PC-3 (cell line): ENCODE measurements at places on chromosomes 3 and 15. TPM values are rescaled to one million over a fixed set of nuclear protein-coding genes. Genes with fewer than 3 reads are reported as not detected.

GRCh38 chr3:12752809-12753208, 6.2 kb downstream of the TMEM40 start:
- no peaks in the 10 kb centered on the region; the same call in 1 of the 2 replicates for H3K36me3 ChIP-seq
- H3K4me3 ChIP-seq: no peak overlapping the region
- DNase-seq: peak; percentile 75
- H3K4me1 ChIP-seq: peaks cover 57% of the 10 kb centered on the region

- peaks cover 23% of the 10 kb centered on the region for H3K4me1 ChIP-seq
- H3K36me3 ChIP-seq: no peaks in the 10 kb centered on the region; the same call in 1 of the 2 replicates
- no peaks in the 10 kb centered on the region for H3K27me3 ChIP-seq
Measured at GRCh38 chr15:44295750-44296431, 7.4 kb downstream of the GOLM2 start.

DNA sequence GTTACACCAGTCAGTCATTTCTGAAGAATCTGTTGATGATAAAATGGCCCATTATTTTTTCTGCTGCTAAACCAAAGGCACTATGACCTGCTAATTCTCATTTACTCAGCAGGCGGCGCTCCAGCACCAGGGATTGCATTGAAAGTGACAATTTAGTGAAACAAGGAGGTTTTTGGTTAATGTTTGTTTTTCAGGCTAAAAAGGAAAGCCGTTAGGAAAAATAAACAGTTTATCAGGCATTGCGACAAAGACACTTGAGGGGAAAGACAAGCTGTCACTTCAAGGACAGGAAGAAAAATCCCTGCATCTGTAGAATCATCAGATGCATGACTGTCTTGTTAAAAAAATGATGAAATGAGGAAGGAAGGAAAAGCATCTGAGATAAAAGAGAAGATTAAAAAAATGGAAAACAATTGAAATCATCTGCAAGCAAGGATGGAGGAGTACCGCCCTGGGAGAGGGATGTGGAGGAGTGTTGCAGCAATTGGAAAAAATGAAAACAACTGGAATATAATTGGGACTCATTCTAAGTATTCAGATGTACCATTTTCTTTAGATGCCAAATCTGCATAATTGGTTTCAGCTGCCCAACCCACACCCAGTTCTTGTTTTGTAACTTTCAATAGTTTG, 54.0 kb downstream of the NR1D2 start:
- peak; percentile 86 for DNase-seq
- no peaks in the 10 kb centered on the region for H3K27me3 ChIP-seq
- no peaks in the 10 kb centered on the region for H3K4me1 ChIP-seq
- no peak overlapping the region for H3K27ac ChIP-seq
- H3K36me3 ChIP-seq: no peaks in the 10 kb centered on the region

GRCh38 chr15:52191207-52191606, at the start of gene GNB5:
Gene GNB5 (minus strand): TSS chr15:52191392. CDS start chr15:52184676, 6,716 bp downstream.
- no peak within 1 kb of the TSS for H3K4me3 ChIP-seq
- H3K36me3 ChIP-seq: peaks cover 5% of the 10 kb centered on the region; the same call in 1 of the 2 replicates
- H3K27ac ChIP-seq: no peak within 1 kb of the TSS
- H3K4me1 ChIP-seq: no peaks in the 10 kb centered on the region

- no peaks in the 10 kb centered on the region for H3K27me3 ChIP-seq
- peaks cover 31% of the 10 kb centered on the region for H3K4me1 ChIP-seq
- no peaks in the 10 kb centered on the region for H3K36me3 ChIP-seq
Measured at GRCh38 chr15:48855501-48856440, 22.2 kb upstream of the EID1 start.

DNA sequence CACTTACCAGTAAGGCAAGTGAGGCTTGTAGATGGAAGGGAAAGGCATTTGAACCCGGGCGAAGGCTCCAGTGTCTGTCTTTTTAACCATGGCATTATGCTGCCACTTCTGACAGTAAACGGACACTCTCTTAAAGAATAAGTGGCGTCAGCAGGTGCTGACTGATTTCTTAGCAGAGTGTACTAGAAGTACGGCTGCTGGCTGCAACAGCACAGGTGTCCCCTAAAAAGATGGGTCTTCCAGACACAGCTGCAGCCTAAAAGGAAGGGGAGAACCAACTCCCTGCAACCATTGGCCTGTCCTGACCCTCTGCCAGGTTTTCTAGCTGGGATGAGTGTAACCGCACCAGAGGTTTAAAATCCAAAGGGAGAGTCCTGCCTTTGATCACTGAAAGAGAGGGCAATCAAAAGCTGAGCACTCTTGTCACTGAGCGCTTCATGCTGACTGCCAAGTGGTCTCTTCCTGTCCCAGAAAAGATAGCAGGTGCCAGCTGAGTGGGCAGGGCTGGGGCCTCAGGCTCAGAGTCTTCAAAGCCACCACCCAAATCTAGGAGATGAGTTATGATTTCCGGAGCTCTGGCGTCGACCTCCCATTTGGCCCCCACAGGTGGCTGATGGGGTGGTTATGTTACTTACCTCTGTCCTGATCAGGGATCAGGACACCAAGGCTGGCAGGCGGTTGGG, 255.8 kb downstream of the SLCO3A1 start:
- no peak overlapping the region for H3K27ac ChIP-seq
- H3K4me3 ChIP-seq: no peak overlapping the region
- no peaks in the 10 kb centered on the region for H3K36me3 ChIP-seq
- H3K27me3 ChIP-seq: peaks cover 77% of the 10 kb centered on the region
- no peaks in the 10 kb centered on the region for H3K4me1 ChIP-seq

DNA sequence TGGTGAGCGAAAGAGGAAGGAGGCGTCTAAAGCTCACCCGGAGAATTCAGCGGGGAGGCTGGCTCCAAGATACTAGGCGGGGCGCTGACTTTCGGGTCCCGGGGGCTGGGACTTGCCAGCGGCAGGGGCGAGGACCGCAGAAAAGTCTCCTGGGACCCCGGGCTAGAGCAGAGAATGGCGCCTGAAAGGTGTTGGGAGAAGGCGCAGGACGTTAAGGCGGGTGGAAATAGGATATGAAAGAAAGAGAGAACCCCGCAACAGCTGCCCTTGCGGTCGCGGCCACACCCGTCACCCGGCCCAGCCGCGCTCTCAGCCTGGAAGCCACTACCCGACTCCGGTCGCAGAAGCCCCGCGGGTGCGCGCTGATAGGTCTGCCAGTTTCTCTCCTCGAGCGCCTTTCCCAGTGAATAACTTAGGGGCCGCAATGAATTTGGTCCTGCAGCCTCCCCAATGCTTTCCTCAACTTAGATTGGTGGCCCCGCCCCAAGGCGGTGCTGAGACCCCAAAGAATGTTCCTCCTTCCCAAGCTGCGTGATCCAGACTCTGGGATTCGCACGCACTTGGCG, 604 bp downstream of the LTK start:
- no peak for DNase-seq
- H3K27me3 ChIP-seq: no peaks in the 10 kb centered on the region
- H3K36me3 ChIP-seq: no peaks in the 10 kb centered on the region
- H3K27ac ChIP-seq: no peak overlapping the region
- H3K4me3 ChIP-seq: no peak overlapping the region

DNA sequence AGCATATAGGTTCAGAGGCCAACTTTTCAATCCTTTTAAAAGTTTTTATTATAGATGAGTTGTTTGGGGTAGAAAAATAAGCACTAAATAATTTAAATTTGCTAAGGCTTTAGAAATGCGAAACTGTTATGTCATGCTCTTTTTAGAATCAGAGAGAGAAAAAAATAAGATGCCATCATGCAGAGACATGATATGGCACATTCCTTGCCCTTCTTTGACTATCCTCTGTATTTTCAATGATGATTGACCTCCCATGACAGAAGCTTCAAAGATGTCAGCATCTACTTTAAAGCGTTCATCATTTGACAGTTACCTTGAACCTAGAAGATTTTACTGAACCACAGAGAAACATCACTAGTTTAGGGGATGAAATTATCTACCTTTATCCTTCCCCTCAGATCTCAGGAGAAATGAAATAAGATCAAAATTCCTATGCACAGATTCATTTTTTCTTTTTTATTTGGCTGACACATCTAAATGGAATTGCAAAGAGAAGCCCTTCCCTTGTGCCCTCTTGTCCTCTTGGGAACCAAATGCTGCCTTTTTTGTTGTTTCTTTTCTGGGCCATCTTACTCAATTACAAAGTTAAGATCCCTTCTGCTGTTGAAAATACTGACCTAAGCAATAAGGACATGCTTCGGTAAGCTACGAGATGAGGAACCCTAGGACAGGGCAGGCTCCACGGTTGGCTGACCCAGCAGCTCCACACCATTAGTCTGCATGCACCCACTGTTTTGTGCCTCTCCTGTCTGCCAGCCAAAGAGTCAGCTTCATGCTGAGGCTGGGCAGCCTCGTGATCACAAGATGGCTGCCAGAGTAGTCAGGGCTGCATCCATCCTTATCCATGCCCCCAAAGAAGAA, 289.7 kb upstream of the TPM1 start:
- H3K4me1 ChIP-seq: peaks cover 42% of the 10 kb centered on the region
- H3K4me3 ChIP-seq: no peak overlapping the region
- H3K36me3 ChIP-seq: no peaks in the 10 kb centered on the region
- peak overlapping the region; percentile 80 for H3K27ac ChIP-seq

DNA sequence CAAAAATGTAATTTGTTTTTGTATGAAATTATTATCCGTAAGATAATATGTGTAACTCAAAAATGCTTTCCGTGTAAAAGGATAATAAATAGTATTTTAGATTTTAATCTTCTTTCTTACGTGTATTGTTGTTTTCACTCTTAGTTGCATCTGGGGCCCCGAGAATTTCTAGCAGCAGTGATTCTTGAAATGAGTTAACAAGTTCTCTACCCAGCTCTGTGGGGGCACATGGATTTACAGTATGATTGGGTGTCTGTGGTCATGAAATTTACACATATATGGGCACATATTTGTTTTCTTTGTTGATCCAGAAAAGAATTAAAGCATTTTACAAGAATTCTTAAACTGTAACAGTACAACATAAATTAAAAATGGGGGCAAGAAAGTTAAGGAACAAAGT, 145.9 kb upstream of the LRRFIP2 start:
- DNase-seq: no peak
- H3K4me3 ChIP-seq: no peak overlapping the region
- no peaks in the 10 kb centered on the region for H3K27me3 ChIP-seq
- no peak overlapping the region for H3K27ac ChIP-seq
- H3K4me1 ChIP-seq: no peaks in the 10 kb centered on the region

DNA sequence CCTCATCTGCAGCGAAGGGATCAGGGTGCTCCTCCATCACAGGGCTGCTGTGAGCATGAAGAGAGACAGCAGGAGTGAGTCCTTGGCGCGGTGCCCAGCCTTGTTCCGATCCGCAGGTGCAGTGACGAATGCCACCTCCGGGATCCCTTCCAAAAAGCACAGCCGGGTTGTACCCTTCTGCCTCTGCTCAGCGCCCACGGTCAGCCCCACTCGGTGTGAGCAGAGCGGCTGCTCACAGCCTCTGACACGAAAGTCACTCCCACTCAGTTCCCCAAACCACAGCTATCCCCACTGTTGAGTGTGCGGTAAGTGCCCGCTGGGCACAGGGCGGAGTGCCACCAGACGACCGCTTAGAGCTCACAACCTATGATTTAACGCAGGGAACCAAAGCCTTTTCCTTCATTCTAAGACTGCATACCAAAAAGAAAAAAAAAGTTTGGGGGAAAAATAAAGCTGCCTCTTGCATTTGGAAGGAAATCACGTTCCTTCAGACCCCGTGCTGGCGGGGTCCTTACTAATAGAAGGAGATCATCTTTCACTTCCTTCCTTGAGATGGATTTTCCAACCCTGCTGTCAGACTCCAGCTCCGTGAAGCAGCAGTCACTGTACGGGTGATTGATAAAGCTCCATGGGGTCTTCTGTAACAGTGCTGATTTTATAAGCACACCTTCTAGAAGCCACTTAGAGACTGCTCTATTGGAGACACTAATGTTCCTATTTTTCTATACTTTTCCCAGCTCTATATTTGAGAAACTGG, 34.7 kb upstream of the TUBGCP5 start:
- H3K27ac ChIP-seq: no peak overlapping the region
- no peaks in the 10 kb centered on the region for H3K36me3 ChIP-seq
- H3K4me3 ChIP-seq: no peak overlapping the region; the same call in 1 of the 2 replicates
- H3K4me1 ChIP-seq: no peaks in the 10 kb centered on the region
- peaks cover 28% of the 10 kb centered on the region for H3K27me3 ChIP-seq
- DNase-seq: peak; percentile 57

DNA sequence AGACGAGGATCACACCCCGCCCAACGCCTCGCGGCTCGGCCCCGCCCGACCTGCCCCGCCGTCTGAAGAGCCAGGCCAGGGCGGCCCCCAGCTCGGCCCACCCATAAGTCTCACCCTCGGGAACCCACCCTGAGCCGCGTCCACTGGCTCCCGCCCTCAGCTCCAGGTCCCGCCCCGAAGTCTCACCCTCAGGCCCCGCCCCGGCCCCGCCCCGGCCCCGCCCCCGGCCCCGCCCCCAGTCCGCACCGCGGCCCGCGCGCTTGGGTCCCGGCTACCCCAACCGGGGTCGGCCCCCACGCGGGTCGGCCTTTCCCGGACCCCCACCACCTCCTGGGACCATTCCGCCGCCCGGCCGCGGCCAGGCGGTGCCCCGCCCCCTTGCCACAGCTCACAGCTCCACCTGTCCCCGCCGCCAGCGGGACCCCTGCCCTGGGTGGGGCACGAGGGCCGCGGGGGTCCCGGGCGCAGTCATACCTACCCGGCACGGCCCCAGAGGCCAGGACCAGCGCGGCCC, 489 bp downstream of the CSPG5 start:
- peaks cover 12% of the 10 kb centered on the region for H3K27me3 ChIP-seq
- H3K4me1 ChIP-seq: no peaks in the 10 kb centered on the region; the same call in 1 of the 2 replicates
- H3K27ac ChIP-seq: no peak overlapping the region
- no peak for DNase-seq

The MSL2 gene
- total RNA-seq: 7.9 and 22.2 TPM in 2 replicates

The FANCI gene
- 38.4 and 49.5 TPM in 2 replicates for total RNA-seq

The PDCD6IP gene
- total RNA-seq: 185 and 266 TPM in 2 replicates

The GOLGA6B gene
- total RNA-seq: 0.11 TPM in 1 of 2 replicates, not detected in the other

The THAP10 gene
- total RNA-seq: 5.9 and 7.2 TPM in 2 replicates

The SEMA5B gene
- total RNA-seq: 0.04 TPM in 1 of 2 replicates, not detected in the other
